ENCODE measurements at places on chromosomes 16 and 17. TPM values are rescaled to one million over a fixed set of nuclear protein-coding genes. Genes with fewer than 3 reads are reported as not detected.

Gene CCL5
- 3.5 TPM for polyA plus RNA-seq

Gene PDIA2
- polyA plus RNA-seq, result 0.50 TPM

Gene SMTNL2
- 108 TPM for polyA plus RNA-seq

Gene SOCS1
- polyA plus RNA-seq, result 1.4 TPM

Gene MLYCD
- polyA plus RNA-seq, result 4.1 TPM

Gene STXBP4
- polyA plus RNA-seq, result 3.9 TPM

Gene TBC1D3E
- not detected for polyA plus RNA-seq

Gene BCAR1
- polyA plus RNA-seq, result 44.3 TPM

Gene KIF19
- 1.9 TPM for polyA plus RNA-seq

Gene C17orf67
- 2.7 TPM for polyA plus RNA-seq

Gene AXIN2
- 16.3 TPM for polyA plus RNA-seq

Gene LITAFD
- not detected for polyA plus RNA-seq

Gene C17orf100
- 4.8 TPM for polyA plus RNA-seq

Gene TPSG1
- 0.49 TPM for polyA plus RNA-seq

Gene SMPD3
- 0.98 TPM for polyA plus RNA-seq

Gene MGAT5B
- polyA plus RNA-seq, result 0.42 TPM

Gene GSDMA
- 0.05 TPM for polyA plus RNA-seq

Gene CDRT15L2
- not detected for polyA plus RNA-seq

Gene KRT27
- not detected for polyA plus RNA-seq

Gene SPNS3
- 0.32 TPM for polyA plus RNA-seq

Gene ABCA10
- 17.0 TPM for polyA plus RNA-seq

Gene ARL5C
- polyA plus RNA-seq, result not detected

Gene TEX19
- polyA plus RNA-seq, result not detected

Gene SDK2
- 24.6 TPM for polyA plus RNA-seq

Gene DHRS7C
- polyA plus RNA-seq, result 89.2 TPM
